AG04450 (cell line): ENCODE measurements at places on chromosomes 13 and 19. TPM values are rescaled to one million over a fixed set of nuclear protein-coding genes. Genes with fewer than 3 reads are reported as not detected.

Gene FXYD1
- polyA plus RNA-seq = 1.3 and 1.4 TPM in 2 replicates

Gene TMEM38A
- 2.2 and 2.4 TPM in 2 replicates for polyA plus RNA-seq

Gene SELENOV
- polyA plus RNA-seq = not detected in 2 replicates

Gene FUT3
- not detected in 2 replicates for polyA plus RNA-seq

Gene COMP
- 0.09 TPM in 2 replicates for polyA plus RNA-seq

Gene GNG7
- 0.56 and 0.57 TPM in 2 replicates for polyA plus RNA-seq

Gene GRK1
- not detected in 2 replicates for polyA plus RNA-seq

Gene CEACAM16
- not detected in 2 replicates for polyA plus RNA-seq

Gene NCAN
- not detected in 2 replicates for polyA plus RNA-seq

Gene APOE
- 5.9 and 7.2 TPM in 2 replicates for polyA plus RNA-seq

Gene LONP1
- polyA plus RNA-seq = 37.8 and 48.6 TPM in 2 replicates

DNA sequence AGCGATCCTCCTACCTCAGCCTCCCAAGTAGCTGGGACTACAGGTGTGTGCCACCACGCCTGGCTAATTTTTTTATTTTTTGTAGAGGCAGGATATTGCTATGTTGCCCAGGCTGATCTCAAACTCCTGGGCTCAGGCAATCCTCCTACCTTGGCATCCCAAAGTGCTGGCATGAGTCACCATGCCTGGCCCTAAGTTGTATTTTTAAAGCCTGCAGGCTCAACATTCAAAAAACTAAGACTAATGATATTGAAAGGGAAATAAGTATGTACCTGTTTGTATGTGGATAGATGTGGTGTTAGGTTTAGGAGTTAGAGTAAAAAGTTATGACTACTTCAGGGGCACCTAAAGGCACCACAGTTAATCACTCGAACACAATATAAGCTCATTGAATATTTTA, 5.4 kb upstream of the IPO5 start:
- DNase-seq = no peak

DNA sequence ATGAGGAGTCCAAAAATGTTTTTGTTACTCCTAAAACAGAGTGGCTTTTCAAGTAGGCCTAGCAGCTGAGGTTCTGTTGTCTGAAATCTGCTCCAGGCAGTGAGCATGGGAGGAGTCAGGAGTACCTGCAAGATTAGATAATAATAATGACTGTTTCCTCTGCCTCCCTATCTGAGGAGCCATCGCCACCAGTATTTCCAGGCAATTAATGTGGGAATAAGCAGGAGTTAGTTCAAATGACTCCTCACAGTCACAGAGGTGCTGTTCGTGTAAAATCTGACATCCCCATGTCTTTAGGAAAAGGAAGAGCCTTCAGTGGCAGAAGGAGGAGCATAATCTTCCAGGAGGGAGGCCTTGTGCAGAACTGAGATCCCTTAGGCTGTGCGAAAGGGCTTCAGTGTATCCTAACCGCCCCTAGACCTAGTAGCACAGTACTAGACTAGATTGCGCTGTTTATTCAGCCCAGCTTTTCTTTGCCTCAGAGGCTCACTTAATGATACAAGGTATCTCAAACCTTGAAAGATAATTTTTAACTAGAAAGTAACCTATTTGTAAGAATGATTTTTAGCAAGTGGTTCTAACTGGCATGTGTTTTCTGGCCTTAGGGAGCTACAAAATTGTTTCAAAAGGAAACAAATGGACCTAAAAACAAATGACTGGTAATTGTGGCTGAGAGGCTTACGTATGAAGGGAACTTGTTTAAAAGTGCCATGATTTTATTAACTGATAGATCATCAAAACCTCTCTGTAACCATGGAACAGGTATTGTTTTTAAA, 49.0 kb downstream of the FREM2 start:
- no peak for DNase-seq

DNA sequence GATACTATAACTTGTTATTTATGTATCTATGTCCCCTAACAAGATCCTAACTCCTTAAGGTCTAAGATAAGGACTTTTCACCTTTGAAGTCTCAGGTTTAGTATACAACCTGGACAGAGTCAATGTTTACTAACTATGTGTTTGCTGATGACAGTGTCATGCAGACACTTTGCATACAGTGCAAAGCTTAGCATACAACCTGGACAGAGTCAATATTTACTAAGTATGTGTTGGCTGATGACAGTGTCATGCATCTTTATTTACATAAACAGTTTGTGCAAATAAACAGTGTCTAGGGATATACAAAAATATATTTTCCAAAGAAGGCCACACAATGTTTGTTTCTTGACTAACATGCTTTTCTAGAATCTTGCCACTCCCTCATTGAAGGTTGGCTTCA, 34.7 kb downstream of the DCT start:
- DNase-seq = no peak

- no peak for DNase-seq
Observed at GRCh38 chr13:42893214-42893671, 98.8 kb downstream of the EPSTI1 start.

DNA sequence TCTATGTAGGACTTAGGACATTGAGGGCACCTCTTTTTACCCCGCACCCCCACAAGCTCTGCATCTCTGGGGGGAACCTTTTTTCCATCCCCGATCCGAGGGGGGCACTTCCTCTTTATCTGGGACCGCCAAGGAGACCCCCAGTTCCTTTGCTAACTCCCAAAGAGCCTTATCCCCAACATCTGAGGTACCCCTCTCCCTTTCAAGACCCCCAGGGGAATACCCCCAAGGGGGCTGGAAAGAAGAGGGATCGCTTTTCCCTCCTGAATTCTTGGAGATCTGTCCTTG, 1.1 kb downstream of the TNFSF9 start:
- DNase-seq = no peak

- DNase-seq = peak; percentile 55
Observed at GRCh38 chr19:664913-665443, 2.0 kb upstream of the RNF126 start.

DNA sequence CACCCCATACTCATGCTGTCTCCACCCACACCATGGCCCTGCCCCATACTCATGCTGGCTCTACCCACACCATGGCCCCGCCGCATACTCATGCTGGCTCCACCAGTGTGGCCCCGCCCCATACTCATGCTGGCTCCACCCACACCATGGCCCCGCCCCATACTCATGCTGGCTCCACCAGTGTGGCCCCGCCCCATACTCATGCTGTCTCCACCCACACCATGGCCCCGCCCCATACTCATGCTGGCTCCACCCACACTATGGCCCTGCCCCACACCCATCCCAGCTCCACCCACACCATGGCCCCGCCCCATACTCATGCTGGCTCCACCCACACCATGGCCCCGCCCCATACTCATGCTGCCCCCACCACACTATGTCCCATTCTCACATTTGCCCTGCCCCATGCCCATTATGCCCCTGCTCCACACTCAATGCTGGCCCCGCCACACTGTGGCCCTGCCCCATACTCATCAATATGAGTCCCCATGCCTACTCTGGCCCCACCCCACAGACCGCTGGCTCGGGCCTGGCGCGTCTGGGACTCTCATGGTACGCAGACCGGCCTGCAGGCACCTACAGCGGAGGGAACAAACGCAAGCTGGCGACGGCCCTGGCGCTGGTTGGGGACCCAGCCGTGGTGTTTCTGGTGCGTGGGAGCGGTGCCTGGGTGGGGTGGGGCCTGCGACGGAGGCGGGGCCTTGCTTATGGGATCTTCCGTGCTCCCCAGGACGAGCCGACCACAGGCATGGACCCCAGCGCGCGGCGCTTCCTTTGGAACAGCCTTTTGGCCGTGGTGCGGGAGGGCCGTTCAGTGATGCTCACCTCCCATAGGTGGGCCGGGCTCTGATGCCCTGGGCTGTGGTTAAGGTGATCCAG, 3.7 kb upstream of the ARHGAP45 start:
- no peak for DNase-seq

- DNase-seq = peak; percentile 8
Observed at GRCh38 chr13:59906413-59907049, 257.2 kb downstream of the DIAPH3 start.

DNA sequence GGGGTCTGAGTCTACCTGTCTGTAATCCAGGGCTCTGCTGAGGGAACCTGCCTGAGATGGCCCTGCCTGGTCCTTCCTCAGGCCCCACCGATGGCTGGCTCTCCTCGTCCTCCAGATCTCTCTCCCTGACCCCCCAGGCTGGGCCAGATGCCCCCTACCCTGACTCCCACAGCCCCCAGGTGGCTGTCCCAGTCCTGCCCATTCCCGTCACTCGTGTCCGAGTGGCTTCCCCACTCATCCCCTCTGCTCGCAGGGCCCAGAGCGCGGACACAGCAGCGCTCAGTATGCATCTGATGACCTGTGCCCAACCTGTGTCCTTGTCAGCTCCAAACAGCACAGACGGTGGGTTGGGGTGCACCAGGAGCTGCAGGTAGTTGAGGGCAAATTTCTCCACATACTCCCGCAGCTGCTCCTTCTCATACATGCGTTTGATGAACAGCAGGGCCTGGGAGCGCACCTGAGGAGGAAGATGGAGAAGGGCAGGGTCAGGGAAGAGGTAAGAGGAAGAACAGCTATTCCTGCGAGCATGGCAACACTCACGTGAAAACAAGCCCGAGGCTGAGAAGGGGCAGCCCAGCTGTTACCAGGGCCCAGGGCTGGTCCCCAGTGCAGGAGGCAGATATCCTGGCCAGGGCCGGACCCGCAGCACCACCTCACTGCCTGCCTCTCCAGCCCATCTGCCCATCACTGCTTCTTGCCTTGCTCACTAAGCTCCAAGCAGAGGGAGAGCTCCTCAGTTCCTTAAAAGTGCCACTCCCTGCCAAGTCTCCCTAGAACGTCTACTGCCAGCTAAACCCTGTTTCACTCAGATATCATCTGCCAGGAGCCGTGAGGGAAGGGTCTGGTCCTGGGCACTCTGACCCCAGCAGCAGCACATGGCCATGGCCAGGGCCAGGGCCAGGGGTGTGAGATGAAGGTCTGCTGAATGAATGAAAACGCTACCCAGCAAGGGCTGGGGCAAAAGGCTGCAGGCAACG, 11.1 kb upstream of the RSPH6A start:
- no peak for DNase-seq

GRCh38 chr13:100315522-100315921, 226.6 kb downstream of the PCCA start:
- DNase-seq = no peak

GRCh38 chr13:20370815-20371421, 138.8 kb upstream of the GJB6 start:
- DNase-seq = no peak

DNA sequence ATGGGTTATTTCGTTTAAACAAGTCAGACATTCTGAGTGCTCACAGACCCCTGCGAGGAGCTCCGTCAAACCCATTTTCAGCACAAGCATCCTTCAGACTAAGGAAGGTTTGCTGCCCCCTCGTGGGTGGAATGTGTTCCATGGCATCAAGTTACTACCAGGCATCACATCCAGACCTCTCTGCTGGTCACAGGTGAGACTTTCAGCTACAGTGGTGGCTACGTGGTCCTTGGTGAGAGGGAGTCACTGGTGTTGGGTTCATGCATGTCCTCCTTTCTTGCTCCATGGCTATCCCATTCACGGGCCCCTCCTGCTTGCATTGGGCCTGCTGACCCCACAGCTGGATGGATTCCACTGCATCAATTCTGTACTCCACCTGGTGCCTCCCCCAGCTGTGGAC, 9.1 kb upstream of the LILRB5 start:
- peak; percentile 36 for DNase-seq

GRCh38 chr13:53045189-53045588, 16.6 kb downstream of the OLFM4 start:
- DNase-seq = no peak

- no peak for DNase-seq
Observed at GRCh38 chr19:45047188-45047797, 8.4 kb downstream of the CLASRP start.

DNA sequence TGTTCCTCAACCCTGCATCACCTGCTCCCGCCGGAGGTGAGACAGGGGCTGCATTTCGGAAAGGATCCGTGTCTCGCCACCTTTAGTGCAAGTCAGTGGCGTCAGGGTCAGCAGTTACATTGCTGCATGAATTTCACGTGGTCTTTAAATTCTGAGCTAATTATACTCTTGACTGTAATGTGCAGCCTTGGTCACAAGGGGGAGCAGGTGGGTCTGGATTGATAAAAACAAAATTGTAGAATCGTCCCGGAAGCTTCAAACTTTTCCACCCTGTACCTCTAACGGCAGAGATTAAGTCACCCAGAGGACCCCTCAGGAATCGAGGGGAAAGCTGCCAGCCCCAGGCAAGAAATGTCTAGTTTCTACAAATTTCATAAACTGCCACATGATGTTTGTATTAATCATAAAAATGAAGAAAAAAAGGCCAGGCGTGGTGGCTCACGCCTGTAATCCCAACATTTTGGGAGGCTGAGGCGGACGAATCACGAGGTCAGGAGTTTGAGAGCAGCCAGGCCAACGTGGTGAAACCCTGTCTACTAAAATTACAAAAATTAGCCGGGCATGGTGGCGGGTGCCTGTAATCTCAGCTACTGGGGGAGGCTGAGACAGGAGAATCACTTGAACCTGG, 20.2 kb downstream of the BBC3 start:
- DNase-seq = peak; percentile 59

- DNase-seq = no peak
Observed at GRCh38 chr13:30696278-30697176, 38.8 kb upstream of the ALOX5AP start.

DNA sequence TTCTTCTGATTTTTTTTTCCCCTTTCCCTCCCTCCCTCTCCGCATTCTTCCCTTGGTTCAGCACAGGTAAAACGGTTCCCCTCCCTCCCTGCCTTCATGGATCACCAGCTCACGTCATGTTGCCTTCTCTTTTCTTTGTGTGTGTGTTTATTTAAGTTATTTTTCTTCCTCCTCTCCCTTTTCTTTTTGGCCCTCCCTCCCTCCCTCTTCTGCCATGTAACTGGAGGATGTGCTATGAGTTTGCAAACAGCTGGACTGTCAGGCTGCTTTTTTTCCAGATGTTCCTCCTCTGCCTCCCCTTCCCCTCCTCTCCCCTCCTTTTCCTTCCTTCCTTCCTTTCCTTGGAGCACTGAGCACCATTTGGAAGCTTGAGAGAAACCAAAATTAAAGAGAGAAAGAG, 2.0 kb downstream of the LENG9 start:
- DNase-seq = peak; percentile 54

DNA sequence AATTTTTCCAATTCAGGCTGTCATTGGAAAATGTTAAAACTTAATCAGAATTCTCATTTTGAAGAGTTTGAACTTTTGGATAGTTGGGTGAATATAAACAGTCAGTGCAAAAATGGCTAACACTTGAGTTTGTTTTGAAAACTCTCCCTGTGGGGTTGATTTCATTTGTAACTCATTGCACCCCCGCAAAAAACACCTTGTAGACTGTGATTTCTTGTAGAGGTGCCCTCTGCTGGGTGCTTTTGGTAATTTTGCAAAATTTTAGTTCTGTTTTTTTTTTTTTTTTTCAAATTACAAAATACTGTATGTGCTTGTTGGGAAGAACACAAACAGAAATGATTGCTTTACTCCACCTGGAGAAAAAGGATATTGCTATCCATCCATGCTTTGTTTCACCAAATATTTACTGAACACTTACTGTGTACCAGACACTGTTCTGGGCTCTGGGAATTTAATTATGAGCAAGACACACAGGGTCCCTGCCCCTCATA, 28.2 kb upstream of the GPI start:
- no peak for DNase-seq

- DNase-seq = no peak
Observed at GRCh38 chr19:4363571-4364304, 20.4 kb downstream of the MPND start.

GRCh38 chr13:79966059-79966458, 374.9 kb downstream of the SPRY2 start:
- DNase-seq = no peak
